ENCODE measurements at places on chromosomes 3 and 15. TPM values are rescaled to one million over a fixed set of nuclear protein-coding genes. Genes with fewer than 3 reads are reported as not detected.

DNA sequence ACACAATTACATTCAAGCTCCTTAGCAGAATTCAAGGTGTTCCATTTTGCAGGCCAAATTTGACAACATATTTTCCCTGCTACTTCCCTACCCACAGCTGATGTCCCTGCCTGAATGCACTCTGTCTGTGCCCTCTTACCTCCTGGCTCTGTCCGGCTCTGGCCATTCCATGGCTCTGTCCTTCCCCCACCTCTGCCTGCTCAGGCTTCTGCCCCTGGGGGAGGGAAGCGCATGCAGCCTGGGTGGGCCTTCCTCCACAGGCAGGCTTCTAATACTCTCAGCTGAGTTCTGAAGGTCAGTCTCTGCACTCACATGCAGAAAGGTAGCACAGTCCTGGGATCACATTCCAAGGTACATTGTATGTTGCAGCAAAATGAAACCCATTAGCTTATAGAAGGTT, 113.6 kb upstream of the CACNA2D3 start:
- no peak overlapping the region for H3K27ac ChIP-seq
- H3K4me1 ChIP-seq = no peaks in the 10 kb centered on the region
- H3K27me3 ChIP-seq = no peaks in the 10 kb centered on the region
- DNase-seq = no peak
- H3K4me3 ChIP-seq = no peak overlapping the region

DNA sequence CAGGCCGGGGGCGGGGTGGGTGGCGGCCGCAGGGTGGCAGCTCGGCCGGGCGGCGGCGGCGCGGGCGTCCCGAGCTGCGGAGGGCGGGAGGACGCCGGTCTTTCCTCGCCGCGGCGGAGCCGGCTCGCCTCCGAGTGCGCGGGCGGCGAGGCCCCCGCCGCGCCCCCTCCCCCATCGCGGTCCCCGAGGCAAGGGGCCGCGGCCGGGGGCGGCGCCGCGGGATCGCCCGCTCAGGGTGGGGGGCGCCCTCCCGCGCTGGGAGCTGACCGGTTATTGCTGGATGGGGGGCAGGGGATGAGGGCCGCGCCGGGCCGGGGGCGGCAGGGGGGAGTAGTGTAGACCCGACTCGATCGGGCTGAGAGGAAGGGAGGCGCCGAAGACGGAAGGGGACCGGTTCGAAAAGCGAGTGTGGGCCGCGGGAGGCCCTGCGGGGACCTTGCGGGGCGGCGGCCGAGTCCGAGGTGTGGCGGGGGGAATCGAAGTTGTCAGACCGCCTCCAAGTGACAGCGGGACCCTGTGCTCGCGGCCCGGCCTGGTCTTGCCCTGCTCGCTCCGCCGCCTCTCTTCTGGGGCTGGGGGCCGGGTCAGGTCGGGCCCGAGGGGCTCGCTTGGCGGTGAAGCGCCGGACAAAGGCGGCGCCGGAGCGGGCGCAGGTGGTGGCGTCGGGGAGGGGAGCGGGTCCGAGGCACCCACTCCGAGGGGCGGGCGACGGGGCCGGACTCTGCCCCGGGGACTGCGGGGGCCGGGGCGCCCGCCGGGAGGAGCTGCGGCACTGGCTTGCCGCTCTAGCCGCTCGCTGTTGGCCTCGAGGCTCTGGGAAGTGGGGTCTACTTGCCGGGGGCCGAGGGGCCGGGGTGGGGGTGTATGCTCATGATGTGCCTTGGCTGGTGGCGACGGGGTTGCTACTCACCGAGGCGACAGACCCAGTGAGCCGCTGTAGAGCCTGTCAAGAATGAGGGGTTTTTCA, 1.1 kb downstream of the BAHD1 start:
- no peaks in the 10 kb centered on the region for H3K36me3 ChIP-seq
- H3K4me3 ChIP-seq = peak overlapping the region; percentile 57
- H3K4me1 ChIP-seq = peaks cover 58% of the 10 kb centered on the region
- peaks cover 35% of the 10 kb centered on the region for H3K27me3 ChIP-seq
- DNase-seq = no peak
- no peak overlapping the region for H3K27ac ChIP-seq

Gene SH3GL3
- 105 TPM for total RNA-seq

- no peak overlapping the region for H3K4me3 ChIP-seq
- H3K27ac ChIP-seq = no peak overlapping the region
- H3K36me3 ChIP-seq = no peaks in the 10 kb centered on the region
- no peaks in the 10 kb centered on the region for H3K4me1 ChIP-seq
- no peak for DNase-seq
- H3K27me3 ChIP-seq = no peaks in the 10 kb centered on the region
These were observed 85.5 kb downstream of the CD200R1L start for GRCh38 chr3:112761062-112761638.

GRCh38 chr15:92569778-92570177, 85.8 kb downstream of the FAM174B start:
- no peak overlapping the region for H3K27ac ChIP-seq
- H3K27me3 ChIP-seq = no peaks in the 10 kb centered on the region
- no peaks in the 10 kb centered on the region for H3K4me1 ChIP-seq
- no peaks in the 10 kb centered on the region for H3K36me3 ChIP-seq

Data from spinal cord (tissue), 10 donors.